Left colon (tissue), 2 donors: ENCODE measurements at places on chromosomes 6 and 20.

DNA sequence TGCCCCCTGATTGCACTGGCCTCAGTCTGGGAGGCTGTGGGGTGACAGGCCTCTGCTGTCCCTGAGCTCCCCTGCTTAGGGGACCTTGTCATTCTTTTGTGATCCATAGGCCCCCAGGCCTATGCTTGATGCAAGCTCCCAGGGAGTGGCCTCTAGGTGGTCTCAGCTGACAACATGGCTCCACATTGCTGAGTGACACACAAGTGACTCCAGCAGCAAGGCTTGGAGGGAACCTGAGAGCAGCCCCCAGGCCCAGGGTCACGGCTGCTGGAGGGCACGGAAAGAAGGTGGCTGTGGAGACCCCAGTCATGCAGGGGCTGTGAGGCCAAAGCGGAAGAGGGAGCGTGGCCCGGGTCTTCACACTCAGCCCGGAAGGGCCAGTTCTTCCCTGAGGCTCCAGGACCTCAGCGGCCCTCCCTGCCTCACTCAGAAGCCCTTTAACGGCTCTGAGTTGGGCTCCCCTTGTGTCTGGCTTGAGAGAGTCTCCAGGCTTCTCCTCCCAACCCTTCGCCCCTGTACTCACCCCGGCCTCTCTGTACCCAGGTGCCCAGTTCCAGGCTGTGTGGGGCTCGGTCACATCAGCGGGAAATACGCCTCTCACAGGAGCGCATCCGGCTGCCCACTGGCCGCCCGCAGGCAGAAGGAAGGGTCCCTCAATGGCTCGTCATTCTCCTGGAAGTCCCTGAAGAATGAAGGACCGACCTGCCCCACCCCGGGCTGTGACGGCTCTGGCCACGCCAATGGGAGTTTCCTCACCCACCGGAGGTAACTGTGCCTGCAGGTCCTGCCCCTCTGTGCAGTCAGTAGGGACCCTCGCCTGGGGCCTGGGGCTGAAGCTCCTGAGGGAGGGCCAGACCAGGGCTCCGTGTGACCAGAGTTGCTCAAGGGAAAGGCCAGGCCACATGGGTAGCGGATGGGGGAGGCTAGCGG is 23.7 kb upstream of the PCMTD2 start:
- no peak for DNase-seq

GRCh38 chr6:17710331-17710730 is 3.6 kb upstream of the NUP153 start:
- DNase-seq, result no peak

DNA sequence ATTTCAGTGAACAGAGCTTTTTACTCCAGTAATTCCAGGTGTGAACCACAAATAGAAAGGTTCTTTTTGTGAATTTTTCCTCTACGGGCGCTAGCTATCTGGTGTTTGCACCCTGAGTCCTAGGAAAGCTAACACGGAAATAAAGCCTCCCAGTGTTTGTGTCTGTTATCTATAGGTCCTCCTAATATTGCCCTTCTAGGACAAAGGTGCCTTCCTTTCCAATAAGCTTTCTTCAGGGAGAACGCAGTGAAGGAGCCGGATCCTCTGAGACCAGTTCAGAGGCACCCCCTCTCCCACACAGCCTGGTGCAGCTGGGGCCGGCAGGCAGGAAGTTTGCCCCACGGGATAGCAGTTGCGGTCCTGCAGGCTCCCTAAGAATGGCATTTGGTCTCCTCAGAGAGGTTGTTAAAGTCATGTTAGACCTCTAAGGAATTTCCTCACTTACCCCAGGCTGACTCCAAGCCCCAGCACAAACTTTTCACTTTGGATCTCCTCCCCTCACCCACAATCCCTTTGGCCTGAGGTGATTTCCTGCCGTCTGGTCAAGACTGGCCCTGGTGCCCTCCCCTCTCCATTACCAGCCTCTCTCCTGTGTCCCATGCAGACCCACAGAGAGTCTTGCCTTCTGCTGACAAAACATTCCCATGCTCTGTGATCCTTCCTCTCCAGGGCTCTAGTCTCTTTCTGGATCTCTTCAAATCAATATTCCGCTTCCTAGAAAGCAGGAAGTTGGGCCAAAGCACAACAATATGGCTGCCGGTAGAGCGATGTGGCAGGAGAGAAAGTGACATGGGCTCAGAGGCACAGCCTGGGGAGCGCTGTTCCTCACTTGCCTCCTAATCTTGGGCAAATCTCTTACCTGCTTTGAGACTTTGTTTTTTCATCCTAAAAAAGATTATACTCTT is 126.0 kb downstream of the MOXD1 start:
- no peak for DNase-seq

DNA sequence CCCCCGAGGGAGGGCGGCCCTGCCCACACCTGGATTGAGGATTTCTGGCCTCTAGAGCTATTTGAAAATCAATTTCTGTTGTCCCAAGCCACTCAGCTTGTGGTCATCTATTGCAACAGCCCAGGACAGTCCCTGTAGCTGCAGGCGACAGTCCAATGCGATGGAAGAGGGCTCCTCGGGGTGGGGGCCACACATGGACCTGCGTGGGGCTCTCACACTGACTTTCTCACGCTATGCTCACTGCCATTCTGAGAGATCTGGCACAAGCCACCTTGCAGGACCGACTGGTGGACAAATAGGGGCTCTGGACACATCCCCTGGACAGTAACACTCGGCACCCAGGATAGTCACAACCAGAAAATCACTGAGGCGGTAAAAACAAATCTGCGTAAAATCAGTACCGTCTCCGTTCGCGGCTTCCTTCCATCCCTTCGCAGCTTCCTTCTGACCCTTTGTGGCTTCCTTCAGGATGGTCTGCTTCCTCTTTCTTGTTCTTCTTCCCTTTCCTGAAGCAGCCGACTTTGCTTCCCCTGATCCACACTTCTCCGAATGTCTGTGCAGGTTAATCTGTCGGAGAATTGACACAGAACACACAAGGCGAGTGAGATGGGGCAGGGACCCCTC is 21.8 kb downstream of the CTCFL start:
- DNase-seq, result no peak

DNA sequence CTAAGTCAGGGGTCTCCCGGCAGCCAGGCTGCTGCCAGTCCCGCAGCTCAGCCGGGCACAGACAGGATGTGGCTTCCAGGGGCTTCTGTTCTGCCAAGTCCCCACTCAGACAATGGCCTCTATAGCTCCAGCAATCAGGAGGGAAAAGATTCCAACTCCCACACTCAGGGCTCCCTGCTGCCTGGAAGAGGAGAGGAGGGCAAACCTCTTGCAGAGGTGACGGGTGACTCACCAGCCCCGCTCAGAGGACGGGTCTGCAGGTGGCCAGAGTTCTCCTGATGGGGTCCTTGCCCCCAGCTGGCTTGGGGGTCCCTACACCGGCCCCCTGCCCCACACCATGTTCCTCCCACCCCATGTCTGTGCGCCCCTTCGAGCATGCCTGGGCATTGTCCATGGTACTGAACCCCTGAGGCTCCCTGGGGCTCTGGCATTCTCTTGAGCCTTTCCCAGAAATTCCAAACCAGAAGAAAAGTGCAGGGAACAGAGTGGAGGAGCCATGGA is 32.6 kb downstream of the NTSR1 start:
- no peak for DNase-seq

- DNase-seq, result no peak
These were observed 63.9 kb downstream of the REV3L start for GRCh38 chr6:111418971-111419693.

DNA sequence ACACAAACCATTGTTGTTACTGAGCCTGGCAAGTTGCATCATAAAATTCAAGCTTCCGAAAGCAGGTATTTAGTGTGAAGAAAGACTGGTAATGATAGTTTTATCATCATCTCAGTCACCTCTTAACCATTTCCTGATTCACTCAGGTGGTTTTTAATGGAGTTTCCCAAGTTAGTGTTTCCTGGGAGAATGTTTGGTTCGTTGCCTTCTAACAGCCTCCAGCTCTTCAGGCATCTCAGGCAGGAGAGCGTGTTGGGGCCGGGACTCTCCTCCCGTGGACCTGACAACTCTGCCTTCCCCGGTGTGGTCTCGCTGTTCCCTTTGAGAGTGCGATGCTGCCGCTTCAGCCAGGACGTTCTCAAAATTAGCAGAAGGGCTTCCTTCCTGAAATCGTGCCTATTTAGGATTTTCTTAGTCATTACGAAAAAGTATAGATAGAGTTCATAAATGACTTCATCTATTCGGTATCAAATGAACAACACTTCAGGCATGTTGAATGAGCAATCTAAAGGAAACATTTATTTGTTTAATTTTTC is 105.0 kb upstream of the QKI start:
- DNase-seq, result no peak

- no peak for DNase-seq
These were observed 868 bp downstream of the CYB5R4 start for GRCh38 chr6:83860359-83860755.

GRCh38 chr20:43459022-43459942 is 1.6 kb downstream of the SRSF6 start:
- DNase-seq, result peak; percentile 17

DNA sequence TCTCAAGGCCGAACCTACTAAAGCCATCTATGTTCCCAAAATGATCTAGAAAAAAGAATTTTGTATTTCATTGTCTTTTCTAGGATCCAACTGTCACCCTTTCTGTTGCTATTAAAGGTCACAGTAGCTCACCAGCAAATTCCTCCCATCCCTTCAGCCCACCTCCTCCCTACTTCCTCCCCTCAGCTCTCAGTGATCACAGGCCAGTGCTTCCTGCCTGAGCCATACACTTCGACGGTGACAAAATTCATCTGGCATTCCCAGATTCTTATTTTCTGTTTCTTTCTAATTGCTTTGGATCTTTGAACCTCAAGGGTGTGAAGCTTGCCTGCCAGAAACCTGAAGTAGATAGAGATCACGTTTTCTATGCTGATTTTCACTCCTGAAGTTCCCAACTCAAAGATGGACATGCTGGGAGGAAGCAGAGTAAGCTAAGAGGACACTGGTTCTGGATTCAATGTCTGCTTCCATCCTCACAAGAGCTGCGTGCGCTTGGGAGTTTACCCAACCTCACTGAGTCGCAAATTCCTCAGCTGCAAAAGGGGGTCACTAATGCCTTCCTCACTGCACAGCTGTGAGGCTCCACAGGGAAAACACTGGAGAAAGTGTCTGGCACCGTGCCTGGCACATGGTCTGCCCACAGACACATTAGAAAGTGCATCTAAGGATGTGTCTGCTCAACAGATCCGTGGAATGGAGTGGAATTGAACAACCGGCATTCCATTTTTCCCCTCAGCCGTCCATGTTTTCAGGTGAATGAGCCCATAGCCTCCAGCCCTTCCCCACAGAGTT is 34.5 kb downstream of the MDGA1 start:
- no peak for DNase-seq

DNA sequence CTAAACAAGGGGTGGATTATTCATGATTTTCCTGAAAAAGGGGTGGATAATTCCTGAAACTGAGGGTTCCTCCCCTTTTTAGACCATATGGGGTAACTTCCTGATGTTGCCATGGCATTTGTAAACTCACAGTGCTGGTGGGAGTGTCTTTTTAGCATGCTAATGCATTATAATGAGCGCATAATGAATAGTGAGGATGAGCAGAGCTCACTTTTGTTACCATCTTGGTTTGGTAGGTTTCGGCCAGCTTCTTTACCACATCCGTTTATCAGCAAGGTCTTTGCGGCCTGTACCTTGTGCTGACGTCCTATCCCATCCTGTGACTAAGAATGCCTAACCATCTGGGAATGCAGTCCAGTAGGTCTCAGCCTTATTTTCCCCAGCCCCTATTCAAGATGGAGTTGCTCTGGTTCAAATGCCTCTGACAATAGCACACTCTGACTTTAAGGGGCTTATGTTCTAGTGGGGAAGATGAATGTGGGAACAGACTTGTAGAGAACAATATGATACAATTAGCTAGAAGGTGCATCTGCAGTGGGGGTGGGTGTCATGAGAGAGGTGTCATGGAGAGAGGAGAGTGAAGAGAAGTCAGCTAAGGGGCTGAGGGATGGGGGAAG is 4.2 kb upstream of the GPR31 start:
- no peak for DNase-seq

- DNase-seq, result no peak
These were observed 17.5 kb upstream of the SAMD3 start for GRCh38 chr6:130240232-130240631.

DNA sequence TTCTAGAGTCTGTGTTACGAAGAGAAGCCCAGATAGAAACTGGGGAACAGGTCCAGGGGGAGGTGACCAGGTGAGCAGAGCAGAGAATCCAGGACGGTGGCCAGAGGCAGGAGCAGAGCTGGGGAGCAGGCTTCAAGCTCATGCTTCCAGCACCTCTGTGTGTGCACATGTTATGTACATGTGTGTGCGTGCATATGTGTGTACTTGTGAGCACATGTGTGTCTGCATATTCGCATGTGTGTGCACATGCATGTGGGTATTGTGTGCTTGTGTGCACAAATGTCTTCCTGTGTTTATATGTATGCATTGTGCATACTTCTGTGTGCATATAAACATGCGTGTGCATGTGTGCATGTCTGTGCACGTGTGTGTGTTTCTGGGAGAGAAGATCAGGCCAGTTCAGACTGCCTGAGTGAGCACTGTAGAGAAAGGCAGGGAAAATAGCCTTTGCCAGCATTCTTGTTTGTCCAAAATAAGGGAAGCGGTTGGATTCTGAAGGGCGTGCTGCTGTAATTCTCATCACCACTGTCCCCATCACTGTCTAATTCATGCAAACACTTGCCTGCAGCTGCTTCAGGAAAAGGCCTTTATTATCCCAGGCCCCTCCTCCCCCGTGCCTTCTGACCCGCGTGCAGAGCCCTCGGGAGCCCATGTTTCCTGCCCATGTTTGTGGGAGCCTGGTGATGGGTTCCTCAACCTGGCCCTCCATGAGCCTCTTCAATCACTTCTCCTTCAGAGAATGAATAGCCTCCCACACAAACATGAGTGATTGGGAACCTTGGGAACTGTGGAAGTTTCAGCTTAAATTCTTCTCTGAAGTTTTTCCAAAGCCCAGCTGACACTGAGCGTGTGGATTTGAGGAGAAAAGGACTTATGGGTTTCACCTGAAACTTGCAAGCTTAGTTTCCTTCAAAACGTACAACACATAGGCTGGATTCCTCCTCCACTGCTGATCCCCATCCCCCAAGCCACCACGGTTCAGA is 161.7 kb upstream of the AFDN start:
- no peak for DNase-seq

- DNase-seq, result no peak
These were observed 208.3 kb downstream of the PTPRK start for GRCh38 chr6:128311944-128312570.

DNA sequence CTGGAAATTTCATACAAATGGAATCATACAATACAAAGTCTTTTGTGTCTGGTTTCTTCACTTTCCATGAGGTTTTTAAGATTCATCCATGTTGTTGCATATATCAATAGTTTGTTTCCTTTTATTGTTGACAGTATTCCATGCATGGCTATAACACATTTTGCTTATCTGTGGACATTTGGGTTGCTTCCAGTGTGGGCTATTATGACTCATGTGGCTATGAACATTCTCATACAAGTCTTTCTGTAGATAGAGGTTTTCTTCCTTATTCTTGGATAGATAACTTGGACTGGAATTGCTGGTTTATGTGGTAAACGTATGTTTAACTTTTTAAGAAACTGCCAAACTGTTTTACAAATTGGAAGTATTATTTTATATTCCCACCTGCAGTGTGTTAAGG is 30.0 kb upstream of the KIF6 start:
- no peak for DNase-seq

GRCh38 chr6:37257320-37257633 is 295 bp upstream of the TBC1D22B start:
- no peak for DNase-seq

- peak; percentile 74 for DNase-seq
These were observed 3.1 kb downstream of the LY6G6D start for GRCh38 chr6:31718265-31718664.

GRCh38 chr20:50415021-50415515 is 95.1 kb upstream of the PTPN1 start:
- no peak for DNase-seq
